ENCODE measurements at places on chromosomes 3 and 15.

DNA sequence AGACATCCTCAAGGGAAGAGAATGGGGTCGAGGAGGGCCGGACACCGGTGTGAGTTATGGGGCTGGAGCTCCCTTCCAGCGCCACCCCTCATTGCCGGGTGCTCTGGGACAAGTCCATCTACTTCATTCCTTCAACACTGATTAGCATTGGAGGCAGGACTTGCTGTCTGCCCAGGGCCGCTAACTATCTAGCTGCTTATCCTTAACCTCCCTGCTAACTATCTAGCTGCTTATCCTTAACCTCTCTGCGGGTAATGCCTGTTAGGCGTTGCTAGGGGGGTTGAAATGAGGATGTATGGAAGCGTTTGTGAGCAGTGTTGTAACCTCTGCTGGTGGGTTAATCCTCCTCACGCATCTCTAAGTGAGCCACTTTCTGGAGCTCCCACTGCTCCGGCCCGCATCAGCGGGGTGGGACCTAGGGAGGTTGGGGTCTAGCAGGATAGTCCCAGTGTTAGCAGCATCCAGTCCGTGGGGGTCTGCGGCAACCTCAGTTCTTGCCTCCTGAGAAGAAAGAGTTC, 10.9 kb upstream of the CHAC1 start:
- no peak for DNase-seq

GRCh38 chr3:15241341-15241740, 35.3 kb downstream of the CAPN7 start:
- DNase-seq, result no peak

DNA sequence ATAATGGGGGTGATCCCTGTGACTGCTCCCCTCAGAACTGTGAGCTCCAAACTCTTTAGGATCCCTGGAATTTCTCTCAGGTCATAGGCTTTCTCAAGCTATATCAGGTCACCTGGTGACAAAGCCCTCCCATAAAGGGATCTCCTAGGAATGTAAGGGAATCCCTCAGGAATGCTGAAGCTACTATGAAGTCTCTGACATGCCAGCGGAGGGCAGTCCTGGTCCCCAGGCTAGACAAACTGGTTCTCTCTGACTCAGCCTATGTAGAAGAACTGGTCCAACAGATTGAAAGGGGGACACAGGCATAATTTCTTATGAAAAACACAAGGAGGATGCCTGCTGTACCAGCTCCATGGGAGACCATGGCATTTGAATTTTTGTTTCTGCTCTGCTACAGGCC, 6.7 kb downstream of the LPCAT4 start:
- no peak for DNase-seq

DNA sequence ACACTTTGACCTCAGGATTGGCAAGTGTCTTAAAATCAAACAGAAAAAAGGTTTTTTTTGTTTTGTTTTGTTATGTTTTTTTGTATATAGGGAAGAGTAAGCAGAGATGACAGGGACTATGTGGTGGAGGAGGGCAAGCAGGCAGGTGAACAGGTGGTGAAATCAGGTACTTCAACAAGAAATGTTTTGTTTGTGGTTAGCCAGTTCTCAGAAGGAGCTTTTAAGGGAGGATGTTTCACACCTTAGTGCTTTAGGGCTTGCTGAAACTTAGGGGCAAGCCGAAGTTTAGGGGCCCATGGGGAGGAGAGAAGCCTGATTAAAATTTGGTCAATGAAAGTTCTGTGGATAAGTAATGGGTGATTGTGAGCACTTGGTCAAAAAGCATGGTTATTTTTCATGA, 370.7 kb upstream of the SLCO3A1 start:
- DNase-seq, result no peak

GRCh38 chr3:18531662-18532061, 106.5 kb upstream of the SATB1 start:
- DNase-seq, result no peak

GRCh38 chr3:110341047-110341446, 730.6 kb upstream of the NECTIN3 start:
- DNase-seq, result no peak

- DNase-seq, result no peak
Observed at GRCh38 chr3:177333533-177334520, 136.5 kb upstream of the TBL1XR1 start.

GRCh38 chr3:24341668-24342067, 153.0 kb downstream of the THRB start:
- no peak for DNase-seq

DNA sequence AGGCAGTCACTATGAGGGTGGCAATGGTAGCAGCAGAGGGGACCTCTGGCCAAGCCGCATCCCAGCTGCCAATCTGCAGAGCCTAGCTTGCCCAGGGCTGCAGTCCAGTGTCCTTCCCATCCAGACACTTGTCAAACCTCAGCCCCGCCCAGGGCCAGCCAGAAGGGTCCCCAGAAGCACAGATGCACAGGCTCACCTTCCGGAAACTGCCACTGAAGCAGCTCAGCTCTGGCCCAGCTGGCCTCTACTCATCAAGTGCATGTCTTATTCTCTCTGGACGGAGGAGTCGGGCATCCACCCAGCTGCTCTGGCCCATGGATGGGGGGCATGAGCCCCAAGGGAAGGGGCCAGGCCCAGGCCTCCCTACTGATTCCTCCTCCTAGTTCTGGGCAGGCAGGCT, 69.2 kb downstream of the DNAJB8 start:
- no peak for DNase-seq

DNA sequence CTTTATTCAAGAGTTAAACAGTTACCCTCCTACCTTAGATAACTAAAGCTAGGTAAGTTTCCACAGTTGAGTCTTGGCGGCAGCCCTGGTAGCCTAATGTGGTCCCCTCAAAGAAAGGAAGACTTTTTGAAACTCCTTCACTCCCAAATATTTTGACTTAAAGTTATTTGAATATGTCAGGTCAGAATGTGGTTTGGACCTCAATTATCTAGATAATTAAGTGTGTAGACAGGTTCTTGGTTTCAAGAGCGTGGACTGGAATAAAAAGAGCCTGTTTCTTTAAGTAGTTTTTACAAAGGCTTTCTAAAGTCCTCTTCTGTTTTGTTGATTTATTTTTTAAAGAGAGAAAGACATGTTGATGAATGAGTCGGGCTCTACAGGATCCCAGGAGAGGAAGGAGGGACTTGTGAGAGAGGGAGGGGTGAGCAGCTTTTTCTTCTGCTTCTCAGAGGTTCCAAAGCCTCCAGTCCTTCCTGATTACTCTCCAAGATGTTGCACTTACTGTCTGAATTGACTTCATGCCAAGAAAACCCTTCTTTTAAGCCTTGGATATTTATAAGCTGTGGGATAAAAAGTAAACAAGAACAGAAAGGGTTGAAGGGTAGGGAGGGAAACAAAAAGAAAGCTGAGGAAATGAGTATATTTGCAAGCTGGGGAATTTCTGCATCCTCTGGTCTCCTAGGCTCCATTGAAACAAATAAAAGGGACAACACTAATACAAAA, 457.4 kb downstream of the IGSF11 start:
- DNase-seq, result no peak

DNA sequence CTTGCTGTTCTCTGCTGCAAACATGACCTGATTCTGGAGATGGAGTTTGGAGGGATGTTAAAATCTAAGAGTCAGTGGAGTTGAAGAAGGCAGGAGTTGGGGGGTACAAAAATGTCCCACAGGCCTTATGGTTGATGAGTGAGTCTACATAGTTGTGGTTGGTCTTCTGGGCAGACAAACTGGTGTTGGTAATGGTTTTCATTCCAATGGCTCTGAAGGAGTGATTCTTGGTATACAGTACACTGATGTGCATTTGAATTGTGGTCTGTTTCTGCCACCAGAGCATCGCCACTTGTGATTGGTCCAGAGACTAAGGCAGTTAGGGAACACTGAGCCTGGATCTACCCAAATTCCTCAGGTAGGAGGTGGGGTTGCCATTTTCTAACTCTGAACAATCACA, 514.1 kb upstream of the CFAP20DC start:
- DNase-seq, result no peak

- no peak for DNase-seq
Observed at GRCh38 chr15:39127151-39127790, 453.6 kb upstream of the THBS1 start.

GRCh38 chr15:38130740-38131498, 121.7 kb upstream of the SPRED1 start:
- DNase-seq, result no peak

DNA sequence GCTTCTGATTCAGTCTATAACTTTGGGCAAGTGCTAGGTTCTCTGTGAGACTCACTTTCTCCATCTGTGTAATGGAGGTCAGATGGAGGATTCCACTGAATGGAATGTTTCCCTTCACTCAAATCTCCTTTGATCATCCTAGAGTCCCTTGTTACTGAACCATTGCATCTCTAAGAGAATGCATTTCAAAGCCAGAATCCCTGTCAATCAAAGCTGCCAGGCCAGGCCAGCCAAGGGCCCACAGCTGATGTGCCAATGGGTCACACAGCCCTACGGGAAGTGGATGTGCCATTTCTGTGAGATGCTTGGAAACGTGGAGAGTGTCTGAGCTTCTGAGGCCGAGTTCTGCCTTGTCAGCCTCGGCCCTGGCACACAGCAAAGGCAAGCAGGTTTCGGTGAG, 32.4 kb downstream of the SCN5A start:
- DNase-seq, result no peak

- DNase-seq, result no peak
Observed at GRCh38 chr3:74066456-74066855, 441.7 kb upstream of the PDZRN3 start.

- peak; percentile 69 for DNase-seq
Observed at GRCh38 chr3:149970716-149971402, at the start of gene PFN2. TSS of gene PFN2 (minus strand) at chr3:149970895. CDS start at chr3:149970856, 39 bp downstream.

GRCh38 chr15:60392601-60392985, 5.2 kb downstream of the ANXA2 start:
- no peak for DNase-seq

DNA sequence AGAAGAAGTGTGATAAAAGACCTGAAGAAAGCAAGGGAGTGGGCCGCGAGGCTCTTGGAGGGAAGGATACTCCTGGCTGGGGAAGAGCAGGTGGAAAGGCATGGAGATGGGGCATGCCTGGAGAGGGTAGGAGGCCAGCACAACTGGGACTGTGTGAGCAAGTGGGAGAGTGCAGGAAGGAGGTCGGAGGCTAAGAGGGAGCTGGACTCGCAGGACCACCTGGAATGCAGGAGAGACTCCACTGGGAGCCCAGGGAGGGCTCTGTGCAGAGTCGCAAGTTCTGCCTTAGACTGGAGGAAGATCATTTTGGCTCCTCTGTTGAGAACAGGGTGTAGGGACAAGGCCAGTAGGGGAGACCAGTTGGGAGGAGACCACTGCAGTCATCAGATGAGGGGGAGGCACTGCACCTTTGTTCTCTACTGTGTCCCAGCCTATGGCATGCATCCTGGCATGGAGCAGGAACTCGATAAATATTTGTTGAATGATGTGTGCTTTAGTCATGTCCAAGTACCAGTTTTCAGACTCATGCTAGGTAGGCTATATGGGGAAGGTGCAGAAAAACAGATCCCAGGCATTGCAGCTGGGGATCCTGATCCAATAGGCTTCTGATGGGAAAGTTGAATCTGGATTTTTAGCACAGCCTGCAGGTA, 13.7 kb downstream of the FAM107A start:
- no peak for DNase-seq

GRCh38 chr3:111915905-111916304, 56.8 kb downstream of the PHLDB2 start:
- DNase-seq, result no peak

DNA sequence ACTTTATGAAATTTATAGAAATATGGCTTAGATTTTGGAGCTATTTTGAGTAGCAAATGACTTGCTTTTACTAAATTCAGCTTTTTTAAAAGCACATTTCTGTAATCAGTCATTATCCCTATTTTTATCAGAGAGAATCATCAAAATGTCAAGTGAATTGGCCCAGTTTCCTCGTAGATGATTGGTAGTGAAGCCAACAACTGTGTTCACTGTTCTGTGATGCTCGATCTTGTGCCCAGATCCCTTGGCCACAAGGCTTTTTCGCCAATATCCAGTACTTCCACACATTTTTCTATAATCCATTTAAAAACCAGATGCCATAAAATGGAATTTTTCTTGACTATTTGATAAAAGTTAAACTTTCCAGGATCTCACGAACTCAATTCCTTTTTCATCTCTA, 336.5 kb downstream of the ZNF385D start:
- no peak for DNase-seq

DNA sequence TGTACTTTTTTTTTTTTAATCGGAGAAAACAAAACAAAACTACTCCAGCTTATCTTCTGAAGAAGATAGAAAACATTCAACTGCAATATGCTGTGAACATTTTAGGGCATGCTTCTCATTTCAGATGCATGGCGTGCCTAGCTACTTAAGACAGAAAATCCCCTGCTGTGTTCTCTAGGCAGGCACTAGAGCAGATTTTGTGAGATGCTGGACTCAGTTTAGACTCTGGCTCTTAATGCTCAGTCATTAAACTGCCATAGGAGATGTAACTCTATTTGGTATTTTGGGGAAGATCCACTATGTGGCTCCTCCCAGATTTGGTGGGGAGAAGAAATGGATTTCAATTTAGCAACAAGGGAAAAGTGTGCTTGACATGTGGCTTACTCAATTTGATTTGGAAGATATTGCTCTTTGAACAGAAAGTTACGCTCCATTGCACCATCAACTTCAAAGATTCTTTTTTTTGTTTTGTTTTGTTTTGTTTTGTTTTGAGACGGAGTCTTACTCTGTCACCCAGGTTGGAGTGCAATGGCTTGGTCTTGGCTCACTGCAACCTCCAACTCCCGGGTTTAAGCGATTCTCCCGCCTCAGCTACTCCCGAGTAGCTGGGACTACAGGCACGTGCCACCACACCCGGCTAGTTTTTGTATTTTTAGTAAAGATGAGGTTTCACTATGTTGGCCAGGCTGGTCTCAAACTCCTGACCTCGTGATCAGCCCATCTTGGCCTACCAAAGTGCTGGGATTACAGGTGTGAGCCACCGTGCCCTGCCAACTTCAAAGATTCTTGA, 62.0 kb upstream of the LEKR1 start:
- DNase-seq, result no peak

DNA sequence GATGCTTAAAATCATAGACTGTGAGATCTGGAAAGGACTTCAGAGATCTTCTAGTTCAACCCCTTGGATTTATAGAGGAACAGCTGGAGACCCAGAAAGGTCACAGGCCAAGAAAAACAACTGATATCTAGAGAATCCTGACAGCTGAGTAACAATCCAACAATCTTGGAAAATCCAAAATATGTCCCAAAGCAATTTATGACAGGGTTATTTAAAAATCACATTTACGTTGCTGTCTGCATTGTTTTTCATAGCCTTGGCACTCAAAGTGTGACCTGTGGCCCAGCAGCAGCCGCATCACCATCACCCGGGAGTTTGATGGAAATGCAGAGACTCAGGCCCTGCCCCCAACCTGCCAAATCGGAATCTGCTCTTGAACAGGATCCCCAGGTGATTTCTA, 78.8 kb downstream of the FBN1 start:
- DNase-seq, result no peak

Data from NCI-H2081 treated with DMSO at 0.1 percent for 48 hours (cell line).